ENCODE measurements at places on chromosomes 12 and 14. TPM values are rescaled to one million over a fixed set of nuclear protein-coding genes. Genes with fewer than 3 reads are reported as not detected.

DNA sequence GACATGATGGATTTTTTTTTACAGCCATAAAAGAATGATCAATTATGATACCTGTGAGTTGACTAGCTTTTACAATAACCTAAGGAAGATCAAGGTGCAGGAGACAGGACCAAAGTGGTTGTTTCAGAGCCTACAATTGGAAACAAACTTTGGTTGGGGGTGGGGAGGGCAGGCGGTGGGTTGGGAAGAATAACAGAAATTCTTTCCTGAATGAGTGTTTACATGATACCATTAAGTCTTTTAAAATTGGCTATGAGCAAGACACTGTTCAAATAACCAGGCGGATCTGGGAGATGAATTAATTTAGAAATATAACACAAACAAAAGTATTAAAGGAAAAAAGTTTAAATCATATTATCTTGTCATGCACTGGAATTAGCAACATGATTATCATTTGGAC, 7.2 kb downstream of the NFYB start:
- no peak for DNase-seq

GRCh38 chr12:27651201-27651600, 45.0 kb upstream of the REP15 start:
- DNase-seq = no peak

GRCh38 chr12:31732926-31733548, 4.2 kb upstream of the AMN1 start:
- DNase-seq = peak; percentile 65

DNA sequence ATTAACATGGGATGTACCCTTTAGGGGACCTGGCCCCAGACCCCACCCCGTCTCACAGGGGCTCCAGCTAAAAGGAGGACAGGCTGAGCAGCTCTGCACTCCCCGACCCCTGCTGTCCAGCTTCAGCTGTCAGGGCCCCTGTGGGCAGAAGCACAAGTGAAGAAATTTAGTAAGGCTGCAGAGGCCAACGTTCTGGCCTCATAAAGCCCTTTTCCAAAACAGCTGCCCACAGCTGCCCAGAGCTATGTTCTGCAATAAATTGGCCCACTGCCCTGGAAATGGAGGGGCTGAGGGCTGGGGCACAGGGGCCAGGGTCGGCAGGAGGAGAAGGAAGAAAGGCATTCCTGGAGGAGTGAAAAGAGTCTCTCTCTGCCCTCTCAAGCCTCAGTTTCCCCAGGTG, 357.1 kb downstream of the BCL11B start:
- DNase-seq = no peak

Gene BEST3
- polyA plus RNA-seq = not detected

GRCh38 chr14:36507847-36508417, 12.1 kb downstream of the NKX2-1 start:
- DNase-seq = no peak

DNA sequence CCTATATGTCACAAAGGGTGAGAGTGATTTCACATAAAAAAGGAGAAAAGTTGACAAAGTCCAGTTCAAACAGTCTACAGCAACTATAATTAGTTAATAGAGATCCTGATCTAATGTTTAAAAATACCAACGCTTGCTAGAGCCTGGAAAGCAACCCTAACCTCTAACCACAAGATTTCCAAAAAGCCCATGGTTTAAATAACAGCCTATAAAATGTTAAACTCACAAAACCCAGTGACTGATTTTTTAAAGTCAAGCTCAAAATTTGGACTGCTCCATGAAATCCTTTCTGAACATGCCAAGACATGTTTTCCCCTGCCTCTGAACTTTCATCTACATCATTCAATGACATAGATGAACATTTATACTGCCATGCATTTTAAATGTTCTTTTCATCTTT, 81.6 kb downstream of the PLEKHG7 start:
- DNase-seq = peak; percentile 76

- DNase-seq = no peak
Observed at GRCh38 chr12:45580356-45580969, 149.0 kb upstream of the ARID2 start.

Gene CLEC2D
- polyA plus RNA-seq = 2.5 TPM

Gene CPNE8
- 10.1 TPM for polyA plus RNA-seq

DNA sequence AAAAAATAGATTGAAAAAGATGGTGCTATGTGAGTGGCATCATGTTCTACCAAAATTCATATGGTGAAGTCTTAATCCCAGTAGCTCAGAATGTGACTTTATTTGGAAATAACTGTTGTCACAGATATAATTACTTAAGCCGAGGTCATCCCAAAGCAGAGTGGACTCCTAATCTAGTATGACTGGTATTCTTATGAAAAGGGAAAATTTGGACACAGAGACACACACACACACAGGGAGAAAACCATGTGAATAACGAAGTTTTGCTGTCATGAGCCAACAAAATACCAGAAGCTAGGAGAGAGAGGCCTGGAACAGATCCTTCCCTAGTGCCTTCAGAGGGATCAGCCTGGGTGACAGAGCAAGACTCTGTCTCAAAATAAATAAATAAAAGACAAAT, 62.6 kb downstream of the FAR2 start:
- DNase-seq = no peak

Gene CLBA1
- 11.3 TPM for polyA plus RNA-seq

Gene FAIM2
- 7.3 TPM for polyA plus RNA-seq

Gene ITPR2
- polyA plus RNA-seq = 3.6 TPM

DNA sequence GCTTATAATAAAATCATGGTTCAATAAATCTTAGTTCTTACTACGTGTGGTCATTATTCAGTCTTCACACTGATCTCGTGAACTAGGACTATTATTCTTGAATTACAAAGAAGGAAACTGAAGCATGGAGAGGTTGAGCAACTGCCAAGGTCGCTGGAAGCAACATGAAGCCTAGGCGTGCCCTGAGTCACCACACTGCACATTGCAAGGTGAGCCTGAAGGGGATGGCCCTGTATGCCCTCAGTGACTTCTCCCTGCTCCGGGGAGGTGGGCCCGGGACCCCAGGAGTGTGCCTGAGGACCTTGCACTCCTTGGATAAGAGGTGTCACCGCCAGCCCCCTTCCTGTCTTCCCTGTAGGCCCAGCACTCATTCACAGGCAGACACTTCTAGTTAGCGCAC, 161.6 kb downstream of the CACNA1C start:
- DNase-seq = no peak

GRCh38 chr12:123614531-123614930, 12.6 kb downstream of the DDX55 start:
- peak; percentile 20 for DNase-seq

- no peak for DNase-seq
Observed at GRCh38 chr14:95235351-95235750, 78.0 kb upstream of the DICER1 start.

DNA sequence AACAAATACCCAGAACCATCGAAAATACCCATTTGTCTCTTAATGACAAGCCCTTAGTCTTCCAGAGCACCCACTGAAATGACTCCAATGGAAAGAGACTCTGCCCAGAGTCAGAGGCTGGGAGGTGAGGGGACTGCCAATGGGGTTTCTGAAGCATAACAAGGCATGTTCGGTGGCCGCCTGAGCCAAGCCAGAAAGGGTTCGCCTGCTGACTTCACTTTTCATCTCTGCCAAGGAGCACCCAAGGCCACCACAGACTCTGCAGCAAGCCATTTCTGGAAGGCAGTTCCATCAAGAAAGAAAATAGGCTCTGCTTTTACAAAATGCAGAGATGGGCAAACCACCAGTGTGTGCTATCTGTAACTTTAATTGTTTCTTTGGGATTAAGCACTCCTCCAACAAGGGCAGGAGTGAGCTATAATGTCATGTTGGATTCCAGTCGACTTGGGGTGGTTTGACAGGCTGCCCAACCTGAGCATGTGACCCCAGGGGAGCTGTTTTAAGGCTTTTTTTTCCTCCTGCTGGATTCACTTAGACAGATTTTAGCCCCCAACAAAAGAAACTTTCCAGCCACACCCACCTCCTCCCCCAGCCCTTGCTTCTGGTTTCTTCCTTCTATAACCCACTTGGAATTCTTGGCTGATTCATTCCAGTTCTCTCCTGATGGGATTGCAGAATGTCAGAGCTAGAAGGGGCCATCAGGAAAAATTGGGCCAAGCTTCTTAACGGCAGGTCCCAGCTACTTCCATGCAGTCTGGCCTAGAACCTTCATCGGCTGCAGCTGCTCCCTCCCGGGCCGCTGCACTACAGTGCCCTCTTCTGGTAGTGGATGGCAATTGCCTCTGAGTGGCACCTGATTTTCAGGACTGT, 24.1 kb downstream of the CKAP4 start:
- peak; percentile 48 for DNase-seq

Gene KCNH3
- 0.09 TPM for polyA plus RNA-seq

- peak; percentile 41 for DNase-seq
Observed at GRCh38 chr12:51884676-51885229, 3.1 kb upstream of the ANKRD33 start.
